Activated naive CD8-positive, alpha-beta T cell treated with anti-CD3 and anti-CD28 coated beads, Interleukin-2, amount 50 U/mL, for 24 hours (primary cell): ENCODE measurements at places on chromosomes 5 and 9.

GRCh38 chr9:13171261-13171660, 108.2 kb downstream of the MPDZ start:
- H3K27ac ChIP-seq, result no peak overlapping the region
- no peak for DNase-seq
- no peaks in the 10 kb centered on the region for H3K27me3 ChIP-seq
- H3K4me3 ChIP-seq, result no peak overlapping the region
- H3K4me1 ChIP-seq, result no peaks in the 10 kb centered on the region

GRCh38 chr5:102893942-102894341, 138.8 kb downstream of the PAM start:
- peaks cover 13% of the 10 kb centered on the region for H3K36me3 ChIP-seq
- H3K4me3 ChIP-seq, result no peak overlapping the region
- no peak overlapping the region for H3K27ac ChIP-seq
- no peaks in the 10 kb centered on the region for H3K4me1 ChIP-seq

DNA sequence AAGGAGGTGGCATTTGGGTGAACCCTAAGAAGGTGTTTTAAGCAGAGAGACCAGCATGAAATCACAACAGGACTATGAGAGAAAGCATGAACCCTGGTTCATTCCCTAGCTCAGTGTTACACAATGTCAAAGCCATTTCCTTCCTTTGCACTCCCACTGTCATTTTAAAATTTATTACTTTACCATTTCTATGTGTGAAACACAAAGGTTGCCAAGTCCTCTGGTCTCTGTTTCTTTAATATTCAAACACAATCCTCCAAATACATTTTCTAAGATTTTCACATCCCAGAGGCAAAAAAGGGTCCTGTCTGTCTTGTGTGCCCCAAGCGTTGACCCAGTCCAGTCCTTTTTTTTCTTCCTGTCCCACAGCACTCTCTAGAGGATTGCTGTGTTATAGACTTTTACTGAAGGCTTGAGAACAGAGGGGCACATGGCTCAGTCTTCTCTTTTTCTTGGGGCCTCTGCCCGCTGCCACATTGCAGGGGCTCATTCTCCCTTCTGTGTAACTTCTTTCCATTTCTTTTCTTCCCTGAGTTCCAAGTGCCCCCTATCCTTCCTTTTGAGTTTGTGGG, 78.6 kb upstream of the SLC28A3 start:
- peaks cover 21% of the 10 kb centered on the region for H3K27me3 ChIP-seq
- no peaks in the 10 kb centered on the region for H3K4me1 ChIP-seq
- H3K4me3 ChIP-seq, result no peak overlapping the region
- H3K36me3 ChIP-seq, result no peaks in the 10 kb centered on the region

GRCh38 chr5:65105301-65105700, 336.6 kb downstream of the CWC27 start:
- DNase-seq, result no peak
- no peaks in the 10 kb centered on the region for H3K36me3 ChIP-seq
- H3K27me3 ChIP-seq, result no peaks in the 10 kb centered on the region
- no peak overlapping the region for H3K27ac ChIP-seq
- H3K4me3 ChIP-seq, result no peak overlapping the region

- no peak overlapping the region for H3K4me3 ChIP-seq
- H3K27me3 ChIP-seq, result peaks cover 15% of the 10 kb centered on the region
- no peaks in the 10 kb centered on the region for H3K4me1 ChIP-seq
- no peaks in the 10 kb centered on the region for H3K36me3 ChIP-seq
These were observed 592.4 kb upstream of the DAB2 start for GRCh38 chr5:40017135-40017534.

GRCh38 chr9:88503845-88504764, 30.9 kb upstream of the NXNL2 start:
- DNase-seq, result no peak
- H3K4me3 ChIP-seq, result no peak overlapping the region
- no peaks in the 10 kb centered on the region for H3K4me1 ChIP-seq

- H3K4me1 ChIP-seq, result no peaks in the 10 kb centered on the region
- H3K4me3 ChIP-seq, result no peak overlapping the region
- no peaks in the 10 kb centered on the region for H3K27me3 ChIP-seq
- no peak overlapping the region for H3K27ac ChIP-seq
- no peak for DNase-seq
These were observed 31.7 kb downstream of the CRB2 start for GRCh38 chr9:123387686-123388085.

DNA sequence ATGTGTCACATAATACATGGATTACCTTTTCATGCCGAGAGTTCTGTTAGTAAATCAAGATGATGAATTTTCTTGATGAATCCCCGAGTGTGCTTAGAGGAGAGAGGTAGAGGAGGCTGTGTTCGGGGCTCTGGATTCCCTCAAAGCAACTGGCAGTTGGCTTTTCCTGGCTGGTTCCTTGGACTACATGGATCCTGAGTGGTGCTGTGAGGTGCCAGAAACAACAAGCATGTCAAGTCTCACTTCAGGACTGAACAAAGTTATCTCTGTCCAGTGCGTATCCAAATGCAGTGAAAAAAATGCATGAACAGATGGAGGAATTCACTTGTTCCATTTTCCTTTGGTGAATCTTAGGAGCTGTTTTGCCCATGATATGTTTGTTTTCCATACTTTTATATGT, 231.7 kb downstream of the FBXL7 start:
- H3K27me3 ChIP-seq, result no peaks in the 10 kb centered on the region
- H3K4me3 ChIP-seq, result no peak overlapping the region
- no peaks in the 10 kb centered on the region for H3K36me3 ChIP-seq
- no peaks in the 10 kb centered on the region for H3K4me1 ChIP-seq

DNA sequence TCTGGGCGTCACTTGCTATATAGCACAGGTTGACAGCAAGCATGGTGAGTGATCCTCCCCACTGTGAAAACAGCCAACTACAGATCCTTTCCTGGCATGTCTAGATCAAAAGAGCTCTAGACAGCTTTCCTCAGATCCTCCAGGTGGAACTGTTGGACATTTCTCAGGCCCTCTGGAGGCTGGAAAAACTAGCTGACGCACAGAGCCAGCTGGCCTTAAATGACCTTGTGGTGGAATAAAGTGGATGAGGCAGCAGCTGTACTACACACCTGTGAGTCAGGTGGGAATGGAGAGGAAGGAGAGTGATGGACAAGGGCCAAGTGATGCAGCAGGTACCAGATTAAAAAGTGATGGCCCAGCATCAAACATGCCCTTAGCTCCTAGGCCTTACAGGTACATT, 172.7 kb downstream of the TRIM32 start:
- H3K27me3 ChIP-seq, result peaks cover 8% of the 10 kb centered on the region
- H3K36me3 ChIP-seq, result no peaks in the 10 kb centered on the region
- no peak overlapping the region for H3K27ac ChIP-seq

DNA sequence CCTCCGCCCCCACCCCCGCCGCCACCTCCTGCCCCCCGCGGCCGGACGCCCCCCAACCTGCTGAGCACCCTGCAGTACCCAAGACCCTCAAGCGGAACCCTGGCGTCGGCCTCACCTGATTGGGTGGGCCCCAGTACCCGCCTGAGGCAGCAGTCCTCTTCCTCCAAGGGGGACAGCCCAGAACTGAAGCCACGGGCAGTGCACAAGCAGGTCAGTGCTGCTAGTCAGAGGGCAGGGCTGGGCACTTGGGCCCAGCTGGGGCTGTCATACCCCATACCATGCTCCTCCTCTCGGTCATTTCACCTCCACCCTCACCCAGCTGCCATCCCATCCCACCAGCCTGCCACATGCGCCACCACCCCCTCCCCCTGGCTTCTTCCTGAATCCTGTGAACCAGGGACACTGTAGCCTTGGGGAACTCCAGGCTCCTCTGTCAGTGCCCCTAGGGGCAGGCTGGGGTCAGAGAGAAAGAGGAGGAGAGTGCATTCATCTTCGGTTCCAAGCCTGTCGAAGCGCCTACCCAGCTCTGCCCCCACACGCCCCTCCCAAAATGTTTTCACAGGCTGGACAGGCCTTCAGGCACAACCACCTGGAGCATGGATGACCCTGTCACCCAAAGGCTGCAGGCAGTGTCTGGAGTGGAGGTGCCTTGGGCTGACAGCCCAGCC, 122.0 kb downstream of the DAB2IP start:
- no peak overlapping the region for H3K4me3 ChIP-seq
- DNase-seq, result no peak
- no peak overlapping the region for H3K27ac ChIP-seq
- H3K4me1 ChIP-seq, result no peaks in the 10 kb centered on the region

GRCh38 chr9:118829334-118829733, 539.9 kb downstream of the BRINP1 start:
- H3K27ac ChIP-seq, result no peak overlapping the region
- H3K4me1 ChIP-seq, result no peaks in the 10 kb centered on the region
- no peaks in the 10 kb centered on the region for H3K27me3 ChIP-seq
- H3K4me3 ChIP-seq, result no peak overlapping the region
- H3K36me3 ChIP-seq, result no peaks in the 10 kb centered on the region

DNA sequence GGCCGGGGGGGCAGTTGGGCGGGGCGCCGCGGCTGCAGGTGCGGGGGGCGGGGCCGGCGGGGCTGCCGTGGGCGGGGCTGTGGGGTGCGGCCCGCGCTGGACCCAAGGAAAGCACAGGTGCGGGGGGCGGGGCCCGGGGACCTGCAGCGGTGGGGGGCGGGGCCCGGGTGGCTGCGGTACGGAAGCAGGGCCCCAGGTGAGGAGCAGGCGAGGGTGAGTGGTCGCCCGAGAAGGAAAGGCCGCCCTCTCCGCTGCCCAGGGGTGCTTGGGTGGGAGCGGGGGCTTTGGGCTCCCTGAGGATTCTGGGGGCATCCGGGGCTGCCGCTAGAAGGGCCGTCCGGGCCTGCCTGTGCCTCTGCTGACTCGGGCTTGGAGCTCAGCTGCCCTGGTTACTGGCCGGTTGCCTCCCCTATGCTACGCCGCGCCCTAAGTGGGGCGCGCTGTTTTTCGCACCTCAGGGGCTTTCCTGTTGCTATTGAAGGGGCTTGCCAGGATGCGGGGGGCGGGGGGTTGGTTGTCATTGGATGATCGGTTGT, 767 bp downstream of the RALGPS1 start:
- H3K4me3 ChIP-seq, result peak overlapping the region; percentile 65
- peaks cover 8% of the 10 kb centered on the region for H3K4me1 ChIP-seq
- H3K27me3 ChIP-seq, result peaks cover 9% of the 10 kb centered on the region

DNA sequence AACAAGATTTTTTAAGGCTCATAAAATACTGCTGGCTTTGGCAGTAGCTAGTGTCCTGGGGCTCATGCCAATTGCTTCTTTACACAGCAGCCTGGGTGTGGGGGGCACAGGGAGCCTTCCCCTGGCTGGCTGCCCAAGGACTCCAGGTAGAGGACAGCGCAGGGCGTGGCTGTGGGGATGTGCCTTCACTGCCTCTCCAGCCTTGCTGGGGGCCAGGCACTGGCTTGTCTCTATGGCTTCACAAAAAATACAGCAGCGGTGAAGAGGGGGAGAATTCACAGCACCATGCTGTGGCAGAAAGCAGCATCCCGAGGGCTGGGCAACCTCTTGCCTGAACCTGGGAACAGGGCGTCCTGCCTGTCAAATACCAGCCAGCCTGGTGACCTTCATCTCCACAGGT, 57.4 kb downstream of the DAP start:
- peaks cover 10% of the 10 kb centered on the region for H3K36me3 ChIP-seq
- no peaks in the 10 kb centered on the region for H3K27me3 ChIP-seq
- no peak for DNase-seq
- H3K4me3 ChIP-seq, result no peak overlapping the region
- no peak overlapping the region for H3K27ac ChIP-seq

GRCh38 chr5:62780230-62780629, 201.6 kb downstream of the LRRC70 start:
- H3K36me3 ChIP-seq, result no peaks in the 10 kb centered on the region
- no peak overlapping the region for H3K4me3 ChIP-seq
- DNase-seq, result no peak
- peaks cover 4% of the 10 kb centered on the region for H3K27me3 ChIP-seq
- H3K4me1 ChIP-seq, result no peaks in the 10 kb centered on the region
- H3K27ac ChIP-seq, result no peak overlapping the region

GRCh38 chr5:143023411-143024096, 253.4 kb downstream of the ARHGAP26 start:
- DNase-seq, result peak; percentile 41
- H3K4me3 ChIP-seq, result peak overlapping the region; percentile 0
- peaks cover 11% of the 10 kb centered on the region for H3K36me3 ChIP-seq
- H3K27me3 ChIP-seq, result no peaks in the 10 kb centered on the region

DNA sequence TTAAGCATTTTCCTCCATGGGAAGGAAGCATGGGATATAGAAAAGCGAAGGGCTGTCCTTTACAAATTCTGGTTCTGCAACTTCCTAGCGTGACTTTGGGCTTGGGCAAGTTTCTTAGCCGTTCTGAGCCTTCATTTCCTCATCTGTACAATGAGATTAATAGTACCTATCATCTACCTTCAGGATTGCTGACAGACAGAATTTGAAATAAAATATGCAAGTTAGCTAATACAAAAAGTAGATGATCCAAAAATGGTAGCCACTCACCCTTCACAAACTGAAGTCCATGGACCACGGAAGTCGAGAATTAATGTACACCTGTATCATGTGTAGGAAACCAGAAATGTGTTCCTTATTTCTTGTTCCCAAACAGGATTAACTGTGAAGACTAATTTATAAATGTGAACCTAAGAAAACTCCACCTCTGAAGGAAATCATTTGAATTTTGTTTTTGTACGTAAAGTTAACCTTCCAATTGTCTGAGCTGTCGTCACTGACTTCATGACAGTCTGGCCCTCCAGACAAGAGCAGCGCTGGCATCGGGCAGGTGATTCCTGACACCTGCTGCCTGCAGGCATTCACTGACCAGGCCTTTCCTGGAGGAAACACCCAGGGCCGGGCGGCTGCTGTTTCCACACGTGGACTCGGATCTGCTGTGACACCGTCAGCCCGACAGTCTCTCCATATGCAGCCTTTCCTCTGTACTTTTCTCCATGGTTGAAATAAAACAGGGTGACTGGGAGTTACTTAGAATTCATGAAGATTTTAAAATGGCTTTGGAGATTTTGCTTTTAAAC, 63.4 kb downstream of the PSMB7 start:
- H3K36me3 ChIP-seq, result peaks cover 34% of the 10 kb centered on the region
- H3K27ac ChIP-seq, result no peak overlapping the region
- DNase-seq, result no peak
- H3K4me3 ChIP-seq, result no peak overlapping the region
- no peaks in the 10 kb centered on the region for H3K27me3 ChIP-seq

GRCh38 chr9:76027416-76027815, 136.9 kb downstream of the PCSK5 start:
- H3K27ac ChIP-seq, result peak overlapping the region; percentile 60
- H3K4me3 ChIP-seq, result no peak overlapping the region
- peaks cover 66% of the 10 kb centered on the region for H3K4me1 ChIP-seq
- peaks cover 17% of the 10 kb centered on the region for H3K36me3 ChIP-seq
